ENCODE measurements at places on chromosomes 13 and 19.

DNA sequence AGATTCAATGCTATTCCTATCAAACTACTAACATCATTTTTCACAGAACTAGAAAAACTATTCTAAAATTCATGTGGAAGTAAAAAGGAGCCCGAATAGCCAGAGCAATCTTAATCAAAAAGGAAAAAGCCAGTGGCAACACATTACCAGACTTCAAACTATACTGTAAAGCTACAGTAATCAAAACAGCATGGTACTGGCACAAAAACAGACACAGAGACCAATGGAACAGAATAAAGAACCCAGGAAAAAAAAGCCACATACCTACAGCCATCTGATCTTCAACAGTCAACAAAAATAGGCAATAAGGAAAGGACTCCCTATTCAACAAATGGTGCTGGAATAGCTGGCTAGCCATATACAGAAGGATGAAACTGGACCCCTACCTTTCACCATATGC, 10.4 kb upstream of the SOHLH2 start:
- no peak for DNase-seq

DNA sequence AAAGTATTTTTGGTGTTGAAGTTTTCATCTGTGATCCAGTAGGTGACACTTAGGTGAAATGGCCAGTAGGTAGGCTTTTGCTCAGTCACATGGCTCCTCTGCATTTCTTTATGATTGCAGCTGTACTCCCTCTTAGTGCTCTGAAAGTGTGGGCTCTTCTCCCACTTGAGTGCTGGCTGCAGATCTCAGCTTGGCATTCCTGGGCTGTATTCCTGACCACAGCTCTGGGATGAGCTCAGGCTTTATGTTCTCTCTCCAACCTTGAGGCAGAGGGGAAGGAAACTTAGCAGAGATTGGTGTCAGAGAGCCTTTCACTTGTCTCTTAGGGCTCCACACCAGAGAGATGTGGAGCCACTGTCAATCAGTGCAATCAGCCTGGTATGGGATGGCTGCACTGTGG, 254.3 kb downstream of the NDFIP2 start:
- no peak for DNase-seq

DNA sequence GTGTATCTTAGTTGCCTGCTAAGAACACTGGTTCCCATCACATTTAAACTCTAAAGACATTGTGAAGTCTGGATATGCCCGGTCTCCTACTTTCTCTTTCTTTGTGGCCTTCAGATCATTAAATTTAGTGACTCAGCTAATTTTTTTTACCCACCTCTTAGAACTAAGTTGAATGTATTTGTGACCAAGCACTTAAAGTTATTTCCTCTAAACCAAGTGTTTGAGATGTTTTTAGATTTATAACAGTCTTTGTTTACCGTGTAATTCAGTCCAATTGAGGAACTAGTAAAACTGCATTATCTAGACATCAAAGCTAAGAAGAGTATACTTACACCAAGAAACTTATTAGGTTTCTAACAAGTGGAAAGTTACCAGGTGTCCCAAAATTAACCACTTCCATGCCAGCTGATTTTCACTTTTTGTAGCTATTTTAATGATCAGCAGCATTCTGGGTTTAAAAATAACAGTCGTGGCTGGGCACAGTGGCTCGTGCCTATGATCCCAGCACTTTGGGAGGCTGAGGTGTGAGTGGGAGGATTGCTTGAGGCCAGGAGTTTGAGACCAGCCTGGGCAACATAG, 53.1 kb downstream of the ARHGAP35 start:
- no peak for DNase-seq

GRCh38 chr13:31846961-31847752, 107.8 kb downstream of the RXFP2 start:
- DNase-seq: no peak

DNA sequence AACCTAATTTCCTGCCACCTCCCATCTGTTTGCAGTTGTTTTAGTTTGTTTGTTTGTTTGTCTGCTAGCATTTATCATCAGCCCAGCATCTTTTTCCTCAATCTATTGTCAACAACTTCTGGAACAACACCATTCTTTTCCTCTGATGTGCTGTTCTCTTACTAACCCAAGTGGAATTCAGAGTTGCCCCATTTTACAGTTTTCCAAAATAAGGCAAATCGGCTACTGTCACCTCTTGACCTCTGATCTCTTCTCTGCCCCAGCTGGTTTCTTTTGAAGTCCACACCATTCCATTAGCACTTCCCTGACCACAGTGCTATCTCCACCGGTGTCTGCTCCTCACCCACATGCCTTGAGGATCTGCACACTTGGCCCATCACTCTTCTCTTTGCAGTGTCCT, 102.4 kb downstream of the EFNB2 start:
- DNase-seq: no peak

- no peak for DNase-seq
Observed at GRCh38 chr13:76764429-76764828, 121.8 kb downstream of the KCTD12 start.

DNA sequence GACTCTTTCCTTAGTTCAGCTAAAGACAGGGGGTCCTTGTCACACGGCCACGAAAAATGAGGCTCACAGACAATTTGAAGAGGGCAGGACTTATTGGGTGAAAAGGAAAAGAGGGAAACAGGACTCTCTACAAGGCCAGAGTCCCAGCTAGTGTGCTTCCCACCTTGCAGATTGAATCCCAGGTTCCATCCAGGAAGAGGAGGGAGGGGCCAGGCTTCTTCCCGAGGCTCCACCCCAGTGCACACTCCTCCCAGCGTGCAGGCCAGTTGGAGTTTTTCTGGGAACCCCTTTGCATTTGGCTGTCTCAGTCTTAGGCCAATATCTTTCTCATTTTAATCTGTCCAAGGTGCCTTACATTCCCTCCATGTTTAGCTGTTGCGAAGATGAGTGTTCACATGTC, 106.8 kb downstream of the DNAJC3 start:
- no peak for DNase-seq

DNA sequence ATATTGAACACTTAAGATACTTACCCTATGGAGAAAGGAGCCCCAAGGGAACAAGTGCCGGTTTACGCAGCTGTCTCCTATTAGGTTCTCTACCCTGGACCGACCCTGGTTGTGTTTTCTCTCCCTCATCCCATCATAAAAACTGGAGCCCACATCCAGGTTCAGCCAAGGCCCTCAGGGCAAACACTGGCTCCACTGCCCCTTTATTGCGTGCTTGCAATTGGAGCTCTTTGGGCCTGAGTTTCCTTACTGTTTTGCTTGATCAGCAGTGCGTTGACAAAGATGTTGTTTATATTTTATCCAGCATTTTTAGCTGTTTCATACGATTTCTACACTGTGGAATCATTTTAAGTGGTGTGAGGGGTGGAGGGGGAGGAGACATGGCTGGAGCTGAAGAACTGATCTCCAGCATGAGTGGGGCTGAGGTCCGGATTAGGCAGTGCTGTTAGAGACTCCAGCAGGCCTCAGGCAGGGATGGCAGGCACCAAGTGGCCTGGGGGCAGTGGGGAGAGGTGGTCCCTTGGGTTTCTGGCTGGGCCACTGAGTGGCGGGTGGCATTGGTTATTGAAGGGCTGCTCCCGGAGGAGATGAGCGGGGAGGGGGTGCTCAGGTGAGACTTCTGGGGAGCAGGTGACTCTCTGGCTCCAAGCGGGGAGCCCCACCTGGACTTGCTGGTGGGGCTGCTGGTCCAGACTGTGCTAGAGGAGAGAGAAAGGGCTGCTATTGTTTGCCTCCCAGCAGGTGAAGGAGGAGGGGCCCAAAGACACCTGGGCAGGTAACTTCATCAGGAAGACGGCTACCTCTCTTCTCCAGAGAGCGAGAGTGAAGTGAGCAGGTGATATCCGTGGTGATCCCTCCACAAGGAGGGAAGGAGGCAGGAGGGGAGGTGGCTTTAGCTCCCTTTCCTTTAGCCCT, 62.4 kb upstream of the RNF113B start:
- DNase-seq: no peak

DNA sequence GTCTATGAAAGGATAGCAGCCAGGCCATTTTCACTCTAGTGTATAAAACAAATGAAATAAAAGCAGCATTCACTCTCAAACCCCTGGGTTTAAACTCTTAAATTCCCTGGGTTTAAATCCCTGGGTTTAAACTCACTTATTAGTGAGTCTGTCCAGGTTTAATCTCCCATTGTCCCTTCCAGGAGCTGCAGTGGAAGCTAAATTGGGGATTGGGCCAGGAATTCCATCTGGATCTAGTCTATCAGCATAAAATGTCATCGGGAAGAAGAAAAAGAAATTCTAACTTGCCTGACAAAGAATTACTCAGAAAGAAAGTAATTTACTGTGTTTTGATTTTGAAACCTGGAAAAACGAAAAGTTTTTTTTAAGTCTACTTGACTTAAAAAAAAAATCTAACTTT, 54.8 kb downstream of the FRY start:
- DNase-seq: no peak

GRCh38 chr19:49019242-49019932, 2.5 kb upstream of the LHB start:
- DNase-seq: peak; percentile 38

DNA sequence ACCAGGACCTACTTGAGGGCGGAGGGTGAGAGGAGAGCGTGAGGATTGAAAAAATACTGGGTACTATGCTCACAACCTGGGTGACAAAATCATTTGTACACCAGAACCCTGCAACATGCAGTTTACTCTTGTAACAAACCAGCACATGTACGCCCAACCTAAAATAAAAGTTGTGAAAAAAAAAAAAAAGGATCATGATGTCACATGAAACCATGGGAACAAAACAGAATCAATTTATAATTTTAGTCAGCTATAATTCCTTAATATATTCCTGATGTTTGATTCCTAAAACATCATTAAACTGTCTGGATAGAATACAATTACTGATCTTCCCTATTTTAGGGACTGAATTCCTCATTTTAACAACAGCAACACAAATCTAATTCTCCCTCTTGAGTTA, 160.6 kb upstream of the SPRY2 start:
- DNase-seq: no peak

- no peak for DNase-seq
Observed at GRCh38 chr13:108850691-108851090, 221.3 kb downstream of the MYO16 start.

- DNase-seq: no peak
Observed at GRCh38 chr13:37495046-37495445, 103.5 kb downstream of the POSTN start.

- no peak for DNase-seq
Observed at GRCh38 chr13:99335603-99336002, 28.4 kb upstream of the GPR183 start.

- no peak for DNase-seq
Observed at GRCh38 chr19:30799865-30800755, 427.9 kb downstream of the ZNF536 start.

DNA sequence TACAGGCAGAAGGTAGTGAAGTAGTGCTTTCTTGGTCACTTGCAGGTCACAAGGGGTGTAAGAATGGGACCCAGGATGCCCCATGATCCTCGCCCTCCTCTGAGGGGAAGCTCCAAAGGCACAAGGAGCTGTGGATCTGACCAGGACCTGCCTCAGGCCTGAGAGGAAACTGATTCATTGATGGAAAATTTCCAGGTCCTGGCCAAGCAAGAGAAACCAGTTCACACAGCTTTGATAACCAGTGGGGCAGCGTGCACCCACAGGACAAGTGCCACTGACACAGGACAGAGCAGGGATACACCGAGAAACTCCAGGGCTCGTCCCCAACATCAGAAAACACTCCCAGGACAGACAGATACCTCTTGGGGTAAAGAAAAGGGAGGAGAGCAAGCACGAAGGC, 177.1 kb downstream of the RBM26 start:
- no peak for DNase-seq

- DNase-seq: no peak
Observed at GRCh38 chr13:37403776-37404527, 194.6 kb downstream of the POSTN start.

- DNase-seq: no peak
Observed at GRCh38 chr19:33866696-33867095, 70.0 kb downstream of the KCTD15 start.

- no peak for DNase-seq
Observed at GRCh38 chr19:32178401-32178800, 167.0 kb upstream of the ZNF507 start.

GRCh38 chr19:1833540-1833939, 14.7 kb downstream of the REXO1 start:
- DNase-seq: no peak

GRCh38 chr19:1794424-1795172, 17.5 kb downstream of the ATP8B3 start:
- no peak for DNase-seq

DNA sequence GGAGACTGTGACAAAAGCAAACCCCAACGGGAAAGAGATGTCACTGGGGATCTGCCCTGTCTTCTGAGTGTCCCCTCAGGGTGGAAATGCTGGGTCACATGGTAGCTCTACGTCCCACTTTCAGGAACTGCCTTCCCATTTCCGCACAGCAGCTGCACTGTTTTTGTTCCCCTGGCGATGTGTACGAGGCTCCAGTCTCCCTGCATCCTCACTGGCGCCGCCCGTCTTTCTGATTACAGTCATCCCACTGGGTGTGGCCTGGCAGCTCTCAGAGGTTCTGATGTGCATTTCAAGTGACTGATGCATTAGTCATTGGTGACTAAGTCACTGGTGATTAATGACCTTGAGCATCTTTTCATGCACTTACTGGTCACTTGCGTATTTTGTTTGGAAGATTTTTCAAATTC, 21.2 kb downstream of the PCID2 start:
- DNase-seq: peak; percentile 91

DNA sequence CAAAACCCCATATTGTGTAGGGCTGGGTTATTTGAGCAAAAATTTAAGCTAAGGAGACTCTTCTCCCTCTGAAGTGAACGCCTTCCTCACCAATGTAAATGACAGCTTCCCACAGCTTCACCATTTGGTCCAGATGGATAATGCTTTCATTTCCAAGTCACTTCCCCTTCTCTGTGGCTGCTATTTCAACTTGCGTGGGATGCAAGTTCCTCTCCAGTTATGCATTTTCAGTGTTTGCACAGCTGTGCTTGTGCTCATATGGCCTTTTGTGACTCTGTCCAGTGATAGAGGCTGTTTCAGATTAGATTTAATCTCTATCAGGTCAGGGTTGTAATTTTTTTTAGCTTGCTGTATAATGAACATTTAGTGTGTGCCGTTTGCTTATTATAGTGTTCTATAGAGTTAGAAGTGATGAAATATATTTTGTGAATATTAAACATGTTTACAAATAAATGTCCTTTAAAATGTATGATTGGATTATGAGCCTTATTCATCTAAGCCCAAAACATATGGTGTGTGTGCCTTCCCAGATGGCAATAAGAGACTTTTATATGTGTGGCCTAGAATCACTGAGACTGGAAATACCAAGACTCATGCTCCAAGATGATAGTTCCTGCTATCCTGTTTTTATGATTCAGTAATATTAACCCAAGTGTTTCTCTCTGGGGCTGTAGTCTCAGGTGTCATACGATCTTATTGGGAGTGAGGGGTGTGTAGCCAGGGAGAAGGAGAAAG, 86.6 kb downstream of the TNFRSF19 start:
- DNase-seq: no peak

- no peak for DNase-seq
Observed at GRCh38 chr19:39817888-39818561, 15.9 kb downstream of the DYRK1B start.

- no peak for DNase-seq
Observed at GRCh38 chr19:17112700-17113099, 37.1 kb downstream of the MYO9B start.

GRCh38 chr19:45492627-45493470, 4.0 kb downstream of the RTN2 start:
- DNase-seq: peak; percentile 51

GRCh38 chr13:109810761-109811510, 24.6 kb upstream of the IRS2 start:
- DNase-seq: no peak
